ENCODE measurements at places on chromosomes 1 and 21.

DNA sequence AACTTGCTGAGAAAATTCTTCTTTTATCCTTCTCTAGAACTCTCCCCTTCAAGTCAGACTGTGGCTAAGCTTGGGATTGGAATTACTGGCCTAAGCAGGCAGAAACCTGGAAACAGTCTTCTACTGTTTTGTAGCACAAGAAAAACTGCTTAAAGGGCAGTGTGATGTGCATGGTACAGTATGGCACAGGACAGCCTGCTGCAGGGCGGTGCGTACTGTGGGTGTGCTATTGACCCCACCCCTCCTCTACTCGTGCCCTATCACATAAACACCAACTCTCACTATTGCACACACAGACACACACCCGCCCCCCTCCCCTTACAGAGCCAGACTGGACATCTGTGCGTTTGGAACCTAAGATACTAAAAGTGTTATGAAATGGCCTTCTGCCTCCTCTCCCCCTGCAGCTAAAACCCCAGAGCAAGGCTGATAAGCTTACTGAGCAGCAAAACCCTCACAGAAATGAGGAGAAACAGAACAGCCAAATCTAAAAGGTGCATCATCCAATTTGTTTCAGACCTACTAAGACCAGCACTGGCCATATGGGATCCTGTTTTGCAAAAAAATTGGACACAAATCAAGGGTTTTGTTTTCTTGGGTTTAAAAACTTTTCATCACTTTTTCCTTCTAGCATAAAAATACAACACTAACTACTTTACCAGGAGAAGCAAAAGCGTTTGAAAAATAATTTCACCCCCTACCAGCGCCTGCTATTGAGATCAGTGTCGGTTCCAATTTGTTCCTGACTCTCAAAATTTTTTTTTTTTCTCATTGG is 355.8 kb upstream of the LYPLAL1 start:
- no peak for DNase-seq

GRCh38 chr1:110316735-110317134 is 22.4 kb upstream of the RBM15 start:
- DNase-seq, result no peak

- DNase-seq, result no peak
Observed at GRCh38 chr1:228852024-228852423, 116.7 kb downstream of the RHOU start.

DNA sequence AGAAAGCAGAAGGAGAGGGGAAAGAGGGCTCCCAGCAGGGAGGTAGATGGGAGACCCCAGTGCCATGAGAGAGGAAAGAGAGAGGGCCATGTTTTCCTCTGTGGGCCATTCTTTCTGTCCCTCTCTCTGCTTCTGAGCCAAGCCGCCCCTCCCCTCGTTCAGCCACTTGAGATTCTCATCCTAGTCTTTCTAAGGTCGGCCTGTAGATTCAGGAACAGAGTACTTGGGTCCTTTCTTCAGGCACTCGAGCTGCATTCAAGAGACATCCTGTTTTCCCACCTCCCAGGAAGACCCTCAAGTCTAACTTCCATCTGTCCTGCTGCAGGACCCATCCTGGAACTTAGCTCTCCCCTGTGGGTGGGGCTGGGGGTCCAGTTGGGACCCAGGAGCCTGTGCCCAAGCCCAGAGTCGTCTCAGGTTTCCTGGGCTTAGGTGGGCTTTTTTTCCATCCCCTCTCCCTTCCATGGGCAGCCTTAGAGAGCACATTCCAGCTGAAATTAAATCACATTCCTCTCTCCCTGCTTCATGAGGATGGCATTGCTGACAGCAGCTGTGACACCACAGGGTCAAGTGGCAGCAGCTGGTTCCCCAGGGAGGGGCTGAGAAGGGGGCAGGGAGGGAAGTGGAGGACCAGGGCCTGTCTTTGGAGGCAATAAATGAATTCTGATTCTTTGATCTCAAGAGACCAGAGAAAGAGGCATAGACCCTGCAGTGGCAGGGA is 13.0 kb downstream of the NES start:
- DNase-seq, result no peak

GRCh38 chr1:23480187-23481025 is 3.6 kb downstream of the ASAP3 start:
- DNase-seq, result no peak

DNA sequence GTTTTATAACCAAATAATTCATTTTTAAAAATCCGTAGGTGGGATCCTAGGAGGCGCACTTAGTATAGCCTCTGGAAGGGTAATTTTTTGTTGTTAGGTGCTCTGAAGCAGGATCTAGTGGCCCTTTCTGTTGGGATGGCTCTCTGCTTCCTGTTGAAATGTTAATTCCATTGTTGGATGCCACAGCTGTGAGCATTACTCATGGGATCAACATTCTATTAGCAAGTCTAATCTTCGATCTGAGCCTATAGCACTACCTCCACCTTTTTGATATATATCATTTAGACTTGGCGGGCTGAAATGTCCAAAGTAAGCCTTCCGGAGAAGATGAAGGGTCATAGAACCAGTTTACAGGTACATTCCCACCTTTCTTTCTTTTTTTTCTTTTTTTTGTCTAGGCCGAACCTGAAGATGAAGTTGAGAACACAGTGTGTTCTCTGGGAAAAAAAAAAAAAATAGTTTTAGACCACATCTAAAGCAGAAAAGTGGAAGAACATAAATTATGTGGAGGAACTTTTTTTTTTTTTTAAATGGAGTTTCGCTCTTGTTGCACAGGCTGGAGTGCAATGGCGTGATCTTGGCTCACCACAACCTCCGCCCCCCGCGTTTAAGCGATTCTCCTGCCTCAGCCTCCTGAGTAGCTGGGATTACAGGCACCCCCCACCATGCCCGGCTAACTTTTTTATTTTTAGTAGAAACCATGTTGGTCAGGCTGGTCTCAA is 1.4 kb downstream of the CXADR start:
- no peak for DNase-seq

GRCh38 chr1:191504999-191505398 is 653.3 kb upstream of the RGS18 start:
- DNase-seq, result no peak

- DNase-seq, result no peak
Observed at GRCh38 chr1:26168410-26169197, at the start of gene C1orf232. Gene C1orf232 (minus strand): TSS chr1:26168963. CDS start chr1:26168499, 464 bp downstream.

- no peak for DNase-seq
Observed at GRCh38 chr1:10057796-10058195, 25.0 kb downstream of the UBE4B start.

GRCh38 chr21:16468184-16468583 is 738.4 kb downstream of the USP25 start:
- no peak for DNase-seq

All from stimulated activated CD4-positive, alpha-beta T cell treated with anti-CD3 and anti-CD28 coated beads, TNF-alpha, amount 100 ng/mL, for 4 hours (primary cell).